T-helper 17 cell (primary cell): ENCODE measurements at places on chromosomes 2 and 18. TPM values are rescaled to one million over a fixed set of nuclear protein-coding genes. Genes with fewer than 3 reads are reported as not detected.

DNA sequence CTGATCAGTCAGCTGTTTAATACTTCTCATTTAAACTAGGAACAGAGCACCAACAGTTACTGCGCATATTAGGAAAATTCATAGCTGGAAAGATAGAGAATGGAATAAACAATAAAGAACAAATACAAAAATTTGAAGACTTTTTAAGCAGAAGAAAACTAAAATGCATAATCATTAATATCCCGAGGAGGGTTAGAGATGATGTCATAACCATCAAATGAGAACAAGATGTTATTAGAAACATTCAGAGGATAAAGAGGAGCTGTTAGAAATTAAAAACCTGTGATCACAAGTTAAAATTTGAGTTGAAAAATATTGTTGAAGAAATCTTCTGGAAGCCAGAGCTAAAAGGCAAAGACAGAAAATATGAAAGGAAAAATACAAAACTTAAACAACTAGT lies 54.0 kb upstream of the ALKAL2 start:
- DNase-seq = no peak

- no peak for DNase-seq
Measured at GRCh38 chr2:229090225-229090624, 180.9 kb downstream of the PID1 start.

DNA sequence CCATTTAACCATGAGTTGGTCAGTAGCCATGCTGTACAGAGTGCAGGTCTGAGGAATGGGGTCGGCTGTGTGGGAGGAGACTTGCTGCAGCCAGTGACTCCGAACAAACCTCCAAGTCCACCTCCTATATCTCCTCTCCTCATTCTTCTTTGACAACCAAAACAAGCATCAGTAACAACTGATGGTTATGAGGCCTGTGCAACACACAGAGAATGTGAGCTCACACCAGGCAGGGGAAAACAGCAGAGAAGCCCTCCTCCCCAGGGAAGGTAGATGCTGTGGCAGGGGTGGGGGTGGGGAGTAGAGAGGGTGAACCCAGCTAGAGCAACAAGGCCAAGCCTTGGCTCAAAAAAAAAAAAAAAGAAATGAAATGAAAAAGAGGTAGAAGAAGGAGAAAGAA lies 12.3 kb upstream of the CNGA3 start:
- DNase-seq = no peak

DNA sequence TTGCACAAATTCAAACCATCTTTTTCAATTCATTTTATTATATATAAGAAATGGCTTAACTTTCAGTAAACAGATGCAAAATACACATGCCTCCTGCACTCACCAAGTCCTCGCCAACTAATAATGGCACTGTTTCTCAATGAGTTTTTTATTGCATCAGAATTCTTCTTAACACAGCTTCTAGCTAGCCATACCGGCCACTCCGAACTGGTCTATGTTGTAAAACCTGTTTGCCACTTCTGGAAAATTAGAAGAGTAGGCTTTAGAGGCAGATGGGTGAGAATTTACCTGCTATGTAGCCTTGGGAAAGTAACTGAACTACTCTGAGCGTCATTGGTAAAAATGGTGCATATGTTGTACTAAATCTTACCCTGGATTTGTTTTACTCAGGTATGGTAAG lies 100.6 kb upstream of the LHCGR start:
- no peak for DNase-seq

DNA sequence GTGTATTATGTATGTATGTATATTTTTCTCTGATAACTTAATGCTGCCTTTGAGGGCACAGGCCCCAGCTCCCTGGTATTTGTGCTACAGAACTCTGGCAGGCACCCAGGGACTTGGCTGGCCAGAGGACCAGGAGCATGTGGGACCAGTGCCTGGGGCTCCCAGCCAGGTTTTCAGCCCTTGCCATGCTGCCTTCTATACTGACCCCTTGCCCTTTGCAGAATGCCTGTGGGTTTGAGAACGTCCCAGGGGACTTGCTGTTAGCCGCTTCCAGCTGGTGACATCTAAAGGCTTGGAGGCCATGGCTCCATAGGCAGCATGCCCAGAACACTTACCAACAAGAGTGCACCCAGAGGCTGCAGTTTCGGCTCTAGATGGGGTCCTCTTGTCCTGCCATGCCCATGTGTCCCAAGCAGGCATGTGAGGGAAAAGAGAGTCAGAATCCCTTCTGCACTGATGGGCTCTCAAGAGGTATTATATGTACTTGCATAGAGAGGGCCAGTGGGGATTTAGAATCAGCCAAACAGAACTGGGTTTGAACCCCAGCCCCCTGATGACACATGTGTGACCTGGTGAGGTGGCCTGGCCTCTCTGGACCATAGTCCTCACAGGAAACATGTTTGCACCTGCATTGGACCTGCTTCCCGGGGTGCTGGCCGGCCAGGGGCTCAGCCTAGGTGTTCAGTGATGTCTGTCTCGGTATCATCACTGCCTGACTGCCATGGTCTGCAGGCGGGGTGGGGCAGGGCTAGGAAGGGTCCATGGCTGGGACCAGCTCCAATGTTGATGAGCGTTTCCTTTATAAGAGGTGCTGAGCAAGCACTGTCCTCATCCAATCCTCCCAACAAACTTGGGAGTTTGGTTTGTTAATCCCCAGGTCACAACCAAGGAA lies 119.2 kb upstream of the FHL2 start:
- no peak for DNase-seq

DNA sequence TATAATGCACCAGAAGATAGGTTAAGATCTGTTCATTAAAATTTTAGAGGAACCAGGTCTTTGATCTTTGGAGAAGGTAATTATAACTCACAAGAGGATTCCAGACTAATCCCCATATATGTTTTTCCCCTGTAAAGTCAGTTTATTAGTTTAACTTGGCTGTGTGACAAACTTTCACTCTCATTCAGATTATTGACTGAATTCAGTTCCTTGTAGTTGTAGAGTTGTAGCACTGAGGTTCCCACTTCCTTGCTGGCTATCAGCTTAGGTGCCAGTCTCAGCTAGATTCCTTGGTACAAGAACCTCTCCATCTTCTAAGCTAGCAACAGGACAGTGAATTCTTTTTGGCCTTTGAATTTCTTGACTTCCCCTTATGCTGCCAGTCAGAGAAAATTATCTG lies 19.1 kb downstream of the REG1A start:
- DNase-seq = no peak

GRCh38 chr2:157509744-157510143 lies 65.9 kb upstream of the CYTIP start:
- DNase-seq = no peak

DNA sequence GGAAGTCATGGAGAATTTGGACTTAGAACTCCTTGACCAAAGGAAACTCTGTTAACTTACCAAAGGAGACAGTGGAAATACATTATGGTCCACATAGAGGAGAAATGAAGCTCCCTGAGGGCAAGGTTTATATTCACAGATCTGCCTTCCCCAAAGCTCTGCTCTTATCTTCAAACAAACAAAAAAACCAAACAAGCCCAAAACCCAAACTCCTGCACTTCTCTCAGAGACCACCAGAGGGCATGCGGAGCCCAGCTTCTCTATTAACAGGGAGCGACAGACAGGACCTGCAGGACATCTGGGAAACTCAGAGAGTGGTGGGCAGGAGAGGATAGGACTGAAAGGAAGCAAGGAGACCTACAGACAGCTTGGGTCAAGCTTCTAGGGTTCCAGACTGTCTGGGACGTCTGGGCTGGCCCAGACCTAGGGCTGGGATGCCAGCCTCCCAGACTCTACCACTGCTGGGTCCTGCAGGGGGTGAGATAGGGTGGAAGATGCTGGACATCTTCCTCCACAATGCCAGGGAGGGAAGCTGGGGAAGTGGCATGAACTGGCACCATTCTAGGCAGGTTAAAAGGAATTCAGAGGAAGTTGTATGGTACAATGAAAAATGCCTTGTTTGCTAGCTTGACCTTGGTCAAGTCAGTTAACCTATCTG lies 4.0 kb upstream of the WNT10A start:
- DNase-seq = peak; percentile 74

DNA sequence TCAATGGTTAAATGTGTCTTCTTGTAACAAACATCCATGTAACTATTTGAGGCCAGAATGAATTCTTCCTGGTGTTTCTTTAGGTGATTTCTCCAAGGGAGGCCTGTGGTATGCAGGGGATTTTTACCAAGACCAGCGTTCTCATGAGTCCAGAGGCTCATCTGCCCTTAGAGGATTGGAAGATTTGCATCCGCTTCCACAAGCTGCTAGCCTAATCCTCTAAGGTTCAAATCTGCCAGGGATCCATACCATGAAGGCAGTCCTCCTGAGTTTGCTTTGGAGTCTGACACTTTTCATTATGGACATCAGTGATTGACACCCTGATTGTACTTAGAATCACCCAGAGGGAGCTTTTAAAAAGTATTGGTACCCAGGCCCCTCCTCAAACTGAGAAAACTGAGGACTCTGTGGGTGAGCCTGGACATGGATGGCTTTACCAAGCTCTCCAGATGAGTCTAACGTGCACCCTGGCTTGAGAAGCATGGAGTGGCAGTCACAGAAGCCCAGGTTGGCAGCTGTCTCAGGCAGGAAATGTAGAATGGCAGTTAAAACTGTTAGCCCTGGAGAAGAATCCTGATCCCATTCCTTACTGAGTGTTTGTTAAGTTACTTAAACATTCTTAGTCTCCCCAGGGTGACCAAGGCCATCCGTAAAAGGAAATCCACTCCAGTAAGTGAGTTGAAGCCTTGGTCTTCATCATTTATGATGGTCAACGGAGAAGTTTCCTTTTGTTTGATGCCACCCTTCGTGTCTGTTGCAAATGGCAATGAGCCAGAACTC lies 95.3 kb upstream of the RMDN2 start:
- no peak for DNase-seq

- DNase-seq = no peak
Measured at GRCh38 chr18:59357928-59358327, 1.1 kb downstream of the LMAN1 start.

GRCh38 chr2:34909992-34910705 lies 1311.0 kb upstream of the FAM98A start:
- DNase-seq = no peak

- no peak for DNase-seq
Measured at GRCh38 chr2:226478109-226478809, 321.4 kb downstream of the IRS1 start.

GRCh38 chr2:179235463-179236108 lies 29.0 kb downstream of the SESTD1 start:
- no peak for DNase-seq

GRCh38 chr18:11104307-11104706 lies 45.1 kb downstream of the PIEZO2 start:
- no peak for DNase-seq

GRCh38 chr2:238235331-238235732 lies 4.5 kb downstream of the HES6 start:
- DNase-seq = no peak

GRCh38 chr18:9658087-9658641 lies 43.8 kb upstream of the PPP4R1 start:
- DNase-seq = no peak

- no peak for DNase-seq
Measured at GRCh38 chr18:58671632-58672564, 633 bp downstream of the MALT1 start.

GRCh38 chr2:161085149-161085548 lies 75.1 kb upstream of the TANK start:
- DNase-seq = no peak

The OR6B2 gene
- not detected for total RNA-seq

The CIB4 gene
- total RNA-seq = not detected

The CLEC4F gene
- total RNA-seq = not detected

The SEMA4F gene
- total RNA-seq = 9.5 TPM

The CPS1 gene
- 0.67 TPM for total RNA-seq

The IL18RAP gene
- 6.0 TPM for total RNA-seq

The AFF3 gene
- total RNA-seq = 6.5 TPM

The HOXD12 gene
- not detected for total RNA-seq

The SLC5A7 gene
- not detected for total RNA-seq

The FBXO48 gene
- 1.7 TPM for total RNA-seq

The CRYGC gene
- not detected for total RNA-seq

The RGPD3 gene
- 0.21 TPM for total RNA-seq

The TMEFF2 gene
- total RNA-seq = not detected

The GEN1 gene
- 7.2 TPM for total RNA-seq

The VWA3B gene
- total RNA-seq = not detected

The CRYGD gene
- not detected for total RNA-seq
